ENCODE measurements at places on chromosomes 16 and 17.

GRCh38 chr17:43994272-43995149 lies 9.9 kb upstream of the NAGS start:
- DNase-seq, result peak; percentile 79

- DNase-seq, result no peak
Observed at GRCh38 chr17:80070375-80071115, 30.8 kb upstream of the GAA start.

DNA sequence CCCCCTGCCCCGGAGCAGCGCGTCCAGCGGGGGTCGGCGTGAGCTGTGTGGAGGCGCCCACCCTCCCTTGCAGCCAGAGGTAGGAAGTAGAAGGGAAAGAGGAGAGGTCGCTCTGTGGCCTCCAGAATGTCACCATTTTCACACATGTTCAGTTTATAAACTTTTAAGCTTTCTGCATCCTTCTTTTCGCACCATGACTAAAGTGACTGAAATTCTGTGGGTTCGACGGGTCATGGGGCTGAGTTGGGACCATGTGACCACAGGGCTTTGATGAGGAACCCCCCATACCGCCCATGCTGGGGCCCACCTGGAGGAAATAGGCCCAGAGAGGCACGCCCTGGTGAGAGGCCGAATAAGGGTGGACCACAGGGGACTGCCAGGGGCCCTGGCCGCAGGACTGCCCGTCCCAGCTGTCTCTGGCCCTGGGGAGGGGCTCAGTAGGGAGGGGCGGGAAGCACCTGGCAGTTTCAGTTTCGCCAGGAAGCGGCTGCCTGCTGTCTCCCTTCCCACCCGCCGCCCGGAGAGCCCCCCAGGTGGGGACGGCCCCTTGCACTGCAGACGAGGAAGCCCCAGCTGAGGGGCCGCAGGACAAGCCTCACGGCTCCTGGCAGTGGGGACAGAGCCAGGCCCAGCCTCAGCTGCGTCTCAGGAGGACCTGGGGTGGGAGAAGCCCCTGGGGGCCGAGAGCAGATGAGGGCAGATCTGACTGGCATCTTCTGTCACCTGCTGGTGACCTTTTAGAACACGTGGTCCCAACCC lies 9.0 kb downstream of the CBFA2T3 start:
- no peak for DNase-seq

DNA sequence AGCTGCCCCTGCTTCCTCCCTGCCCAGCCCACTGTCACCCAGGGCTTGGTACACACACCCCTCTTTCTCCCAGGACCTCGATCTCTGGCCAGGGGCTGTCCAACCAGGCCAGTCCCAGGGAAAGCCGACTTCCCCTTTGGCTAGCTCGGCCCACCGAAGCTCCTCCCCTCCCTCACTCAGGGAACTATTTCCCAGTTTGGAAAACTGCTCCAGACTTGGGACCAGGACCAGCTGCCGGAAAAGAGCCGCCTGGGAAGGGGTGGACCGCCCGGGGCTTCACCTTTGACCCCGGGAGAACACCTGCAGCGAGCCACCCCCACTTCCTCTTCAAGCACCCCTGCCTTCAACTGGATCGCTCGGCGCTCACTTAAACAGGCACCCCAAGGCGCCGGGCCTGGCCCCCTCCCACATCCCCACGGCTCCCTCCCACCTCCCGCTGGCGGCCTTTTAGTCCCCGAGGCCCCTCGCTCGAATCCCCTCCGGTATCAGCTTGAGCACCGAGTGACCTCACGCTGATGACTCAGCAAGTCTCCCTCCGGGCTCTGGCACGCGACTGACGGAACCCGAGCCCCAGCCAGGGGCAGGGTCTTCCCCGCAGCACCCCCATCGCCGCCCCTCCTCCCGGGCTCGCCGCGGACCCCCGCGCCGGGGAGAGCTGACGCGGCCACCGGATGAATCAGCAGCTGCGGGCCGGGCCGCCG lies 934 bp downstream of the MAFG start:
- peak; percentile 78 for DNase-seq

- no peak for DNase-seq
Observed at GRCh38 chr17:21299981-21300600, 15.6 kb downstream of the MAP2K3 start.

DNA sequence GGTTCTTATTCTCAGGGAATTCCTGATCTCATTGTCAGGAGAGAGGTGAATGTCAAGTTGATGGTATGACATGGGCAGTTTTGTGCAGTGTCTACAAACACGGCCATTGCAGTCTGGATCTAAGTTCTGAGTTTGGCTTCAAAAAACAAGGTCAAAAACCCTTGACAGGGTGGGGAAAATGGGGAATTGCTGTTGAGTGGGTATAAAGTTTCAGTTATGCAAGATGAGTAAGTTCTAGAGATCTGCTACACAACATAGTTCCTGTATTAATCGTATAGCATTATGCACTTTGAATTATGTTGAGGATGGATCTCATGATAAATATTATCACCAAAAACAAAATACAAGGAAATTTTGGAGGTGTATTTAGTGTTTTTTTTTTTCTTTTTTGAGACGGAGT lies 36.6 kb upstream of the CARMIL2 start:
- DNase-seq, result no peak

DNA sequence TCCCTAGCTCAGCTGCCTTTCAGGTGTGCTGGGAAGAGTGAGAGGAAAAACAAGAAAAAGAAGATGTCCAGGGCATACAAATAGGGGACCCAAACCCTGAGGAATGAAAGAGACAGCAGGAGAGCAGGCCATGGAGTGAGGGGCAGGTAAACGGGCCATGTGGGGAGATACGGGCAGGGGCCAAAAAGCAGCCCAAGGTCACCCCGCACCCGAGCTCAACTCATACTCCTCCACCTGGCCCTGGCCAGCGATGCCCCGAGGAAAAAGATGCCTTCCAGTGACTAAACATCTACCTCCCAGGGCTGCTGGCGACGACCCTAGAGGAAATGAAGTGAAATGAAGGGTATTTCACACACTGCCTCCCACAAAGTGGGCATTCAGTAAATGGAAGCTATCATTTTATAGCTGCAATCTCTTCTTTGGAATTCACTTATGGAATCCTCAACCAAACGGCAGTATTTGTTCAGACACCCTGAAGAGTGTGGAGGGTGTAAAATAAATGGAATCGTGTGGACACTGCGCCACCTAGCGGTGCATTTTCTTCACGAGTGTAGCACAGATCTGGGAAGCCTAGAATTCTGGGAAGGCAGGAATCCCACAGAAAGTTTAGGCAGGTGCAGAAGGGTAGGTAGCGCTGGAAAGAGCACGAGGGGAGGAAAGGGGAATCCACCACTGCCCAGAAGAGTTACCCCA lies 14.9 kb downstream of the ELAC2 start:
- DNase-seq, result peak; percentile 57

- DNase-seq, result no peak
Observed at GRCh38 chr16:47664653-47665325, 203.7 kb downstream of the PHKB start.

GRCh38 chr16:47700857-47701587 lies 239.9 kb downstream of the PHKB start:
- DNase-seq, result no peak

GRCh38 chr16:6929868-6930267 lies 402.8 kb upstream of the RBFOX1 start:
- no peak for DNase-seq

DNA sequence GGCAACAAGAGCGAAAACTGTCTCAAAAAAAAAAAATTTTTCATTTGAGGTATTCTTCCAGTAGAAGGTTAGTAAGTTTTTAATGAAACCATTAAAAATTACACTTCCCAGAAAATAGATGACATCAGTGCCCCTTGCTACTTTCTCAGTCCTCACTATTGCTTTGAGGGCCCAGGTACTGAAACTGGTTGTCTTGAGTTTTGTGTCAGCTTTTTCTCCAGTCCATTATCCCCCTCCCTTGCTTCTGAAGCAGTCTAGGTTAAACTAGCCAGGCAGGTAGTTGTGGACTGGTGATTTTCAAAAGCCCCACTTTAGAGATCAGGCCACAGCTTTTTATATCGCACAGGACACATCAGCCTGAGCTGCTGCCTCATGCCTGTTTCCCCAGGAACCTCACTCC lies 10.9 kb downstream of the SMCR8 start:
- DNase-seq, result no peak

DNA sequence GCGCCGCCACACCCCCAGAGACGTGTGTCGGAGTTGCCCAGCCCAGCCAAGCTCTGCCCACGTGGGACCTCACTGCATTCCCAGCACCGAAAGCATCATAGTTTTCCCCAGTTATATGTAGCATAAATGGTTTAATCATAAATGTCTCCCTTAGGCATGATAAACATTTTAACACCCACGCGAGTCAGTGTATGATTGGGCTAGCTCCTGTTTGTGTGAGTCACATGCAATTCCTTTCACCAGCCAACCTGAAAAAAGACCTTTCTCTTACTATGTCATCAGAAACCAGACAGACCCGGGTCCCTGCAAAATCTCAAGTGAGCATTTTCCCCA lies 9.2 kb downstream of the TAF1C start:
- DNase-seq, result peak; percentile 54
